ENCODE measurements at places on chromosomes 3 and 15.

GRCh38 chr15:83561661-83562060, 92.3 kb upstream of the ADAMTSL3 start:
- DNase-seq, result no peak
- H3K4me1 ChIP-seq, result no peaks in the 10 kb centered on the region
- no peaks in the 10 kb centered on the region for H3K36me3 ChIP-seq
- H3K27me3 ChIP-seq, result no peaks in the 10 kb centered on the region
- H3K4me3 ChIP-seq, result no peak overlapping the region

DNA sequence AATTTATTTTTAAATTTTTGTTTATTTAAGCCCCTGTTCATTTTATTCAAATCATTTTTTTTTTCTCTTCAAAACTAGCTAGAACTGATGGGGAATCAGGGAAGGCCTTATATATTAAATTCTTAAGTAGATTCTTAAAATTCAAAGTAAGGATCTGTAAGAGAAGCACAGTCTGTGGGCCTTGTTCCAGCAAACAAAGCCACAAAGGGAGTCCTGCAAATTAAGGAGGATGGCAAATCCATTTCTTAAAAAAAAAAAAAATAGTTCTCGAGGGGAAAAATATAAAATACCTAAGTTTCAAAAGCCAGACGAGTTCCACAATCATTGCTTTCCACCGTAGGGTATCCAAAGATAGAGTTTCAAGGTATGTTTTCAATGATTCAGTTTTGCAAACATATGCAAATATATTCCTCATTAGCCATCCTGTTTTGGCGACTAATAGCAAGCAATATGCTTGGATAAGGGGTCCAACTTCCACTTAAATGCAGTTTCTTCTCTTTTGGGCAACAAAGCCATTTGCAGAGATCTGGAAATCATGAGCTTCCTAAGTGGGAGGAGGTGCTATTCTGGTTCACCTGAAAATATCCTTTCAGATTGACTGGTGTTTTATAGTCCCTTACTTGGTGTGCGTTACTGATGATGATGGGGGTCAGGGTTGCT, 46.8 kb downstream of the CDIN1 start:
- no peaks in the 10 kb centered on the region for H3K27me3 ChIP-seq
- H3K4me3 ChIP-seq, result no peak overlapping the region
- H3K27ac ChIP-seq, result no peak overlapping the region
- no peak for DNase-seq
- H3K36me3 ChIP-seq, result no peaks in the 10 kb centered on the region
- H3K4me1 ChIP-seq, result no peaks in the 10 kb centered on the region

GRCh38 chr3:128128251-128128650, 4.6 kb upstream of the RUVBL1 start:
- no peak overlapping the region for H3K27ac ChIP-seq
- H3K4me3 ChIP-seq, result no peak overlapping the region

DNA sequence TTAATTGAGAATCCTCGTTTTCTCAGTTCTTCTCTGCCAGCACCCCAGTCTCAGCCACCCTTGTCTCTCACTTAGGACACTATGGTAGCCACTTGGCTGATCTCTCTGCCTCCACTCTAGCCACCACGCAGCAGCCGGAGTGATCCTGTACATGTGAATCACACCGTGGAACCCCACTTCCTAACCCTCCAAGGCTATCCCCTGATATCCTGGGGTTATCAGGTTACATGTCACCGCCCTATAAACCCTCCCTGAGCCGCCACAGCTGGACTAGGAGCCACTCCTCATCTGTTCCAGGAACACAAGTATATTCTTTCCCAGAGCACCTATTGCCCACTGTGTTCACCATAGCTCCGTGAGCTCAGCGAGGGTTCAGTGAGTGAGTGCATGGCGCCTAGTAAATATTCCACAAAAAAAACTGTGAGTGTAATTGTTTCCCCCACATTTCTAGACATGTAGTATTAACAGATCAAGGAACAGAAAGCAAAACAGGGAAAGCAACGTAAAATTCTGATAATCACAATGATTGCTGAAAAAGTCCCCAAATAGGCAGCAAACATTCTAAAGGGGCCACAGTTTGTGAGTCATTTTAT, 661 bp upstream of the PARP14 start:
- peaks cover 38% of the 10 kb centered on the region for H3K4me1 ChIP-seq
- peaks cover 5% of the 10 kb centered on the region for H3K36me3 ChIP-seq
- no peak for DNase-seq
- H3K27me3 ChIP-seq, result peaks cover 15% of the 10 kb centered on the region
- H3K27ac ChIP-seq, result peak overlapping the region; percentile 81
- H3K4me3 ChIP-seq, result peak overlapping the region; percentile 91

- H3K4me3 ChIP-seq, result no peak overlapping the region
- peaks cover 13% of the 10 kb centered on the region for H3K27me3 ChIP-seq
- H3K27ac ChIP-seq, result no peak overlapping the region
- DNase-seq, result no peak
- peaks cover 7% of the 10 kb centered on the region for H3K36me3 ChIP-seq
These were observed 150.7 kb downstream of the FNDC3B start for GRCh38 chr3:172189987-172190603.

- H3K4me3 ChIP-seq, result no peak overlapping the region
- H3K27ac ChIP-seq, result no peak overlapping the region
- no peak for DNase-seq
- no peaks in the 10 kb centered on the region for H3K36me3 ChIP-seq
These were observed 148.5 kb upstream of the NAALADL2 start for GRCh38 chr3:174710612-174711011.

DNA sequence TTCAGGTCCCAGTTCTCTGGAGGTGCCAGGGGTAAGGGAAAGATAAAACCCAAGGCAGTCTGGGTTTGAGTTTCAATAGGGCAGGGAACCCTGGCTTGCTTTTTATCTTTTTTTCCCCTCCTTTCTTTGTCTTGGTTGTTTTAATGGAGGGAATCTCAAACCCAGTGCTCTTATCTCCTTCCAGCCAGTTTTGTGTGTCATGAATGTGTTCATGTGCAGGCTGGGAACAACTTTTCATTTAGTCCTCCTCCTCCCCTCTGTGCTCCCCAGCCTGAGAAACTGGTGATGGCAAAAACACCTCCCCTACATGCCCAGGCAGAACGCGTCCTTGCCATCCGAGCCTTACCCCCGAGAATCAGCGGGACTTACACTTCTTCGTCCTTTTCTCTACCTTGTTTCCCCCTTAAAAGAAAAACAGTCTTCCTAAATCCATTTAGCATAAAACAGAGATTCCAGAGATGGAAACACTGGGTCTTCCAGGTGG, 10.9 kb downstream of the SEMA3G start:
- peaks cover 41% of the 10 kb centered on the region for H3K36me3 ChIP-seq
- H3K4me1 ChIP-seq, result peaks cover 67% of the 10 kb centered on the region
- DNase-seq, result no peak
- peak overlapping the region; percentile 91 for H3K27ac ChIP-seq

- no peak for DNase-seq
- H3K36me3 ChIP-seq, result no peaks in the 10 kb centered on the region
- H3K27ac ChIP-seq, result no peak overlapping the region
- no peaks in the 10 kb centered on the region for H3K27me3 ChIP-seq
These were observed 929.5 kb upstream of the ALCAM start for GRCh38 chr3:104437131-104437750.

- H3K27me3 ChIP-seq, result peaks cover 4% of the 10 kb centered on the region
- no peak for DNase-seq
- peak overlapping the region; percentile 72 for H3K27ac ChIP-seq
- peaks cover 8% of the 10 kb centered on the region for H3K36me3 ChIP-seq
These were observed 806 bp downstream of the GOLM2 start for GRCh38 chr15:44289259-44289790.

- peaks cover 7% of the 10 kb centered on the region for H3K27me3 ChIP-seq
- peak; percentile 35 for DNase-seq
- no peak within 1 kb of the TSS for H3K27ac ChIP-seq
- H3K4me1 ChIP-seq, result no peaks in the 10 kb centered on the region
These were observed at the start of gene CCR1 for GRCh38 chr3:46208167-46208704. Gene CCR1, minus strand, starts transcription at chr3:46208313. Its CDS starts 4,000 bp downstream, at chr3:46204313.

DNA sequence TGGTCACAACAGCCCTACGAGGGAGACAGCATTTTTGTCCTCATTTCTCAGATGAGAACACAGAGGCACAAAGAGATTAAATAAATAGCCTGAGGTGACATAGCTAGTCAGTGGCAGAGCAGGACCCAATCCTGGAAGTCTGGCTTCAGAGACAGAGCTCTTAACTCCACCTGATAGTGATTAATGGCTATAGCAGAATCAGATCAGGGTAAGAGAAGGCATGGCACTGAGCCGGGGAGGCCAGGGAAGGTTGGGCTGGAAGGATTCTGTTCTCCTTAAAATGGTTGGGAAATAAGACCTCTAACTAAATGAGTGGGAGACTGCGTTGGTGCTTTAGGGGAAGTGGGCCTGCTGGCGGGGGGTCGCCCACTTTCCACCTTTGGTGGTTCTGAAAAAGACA, 104.5 kb downstream of the VGLL4 start:
- no peak for DNase-seq
- peaks cover 5% of the 10 kb centered on the region for H3K4me1 ChIP-seq
- H3K27me3 ChIP-seq, result peaks cover 3% of the 10 kb centered on the region
- H3K4me3 ChIP-seq, result no peak overlapping the region
- no peak overlapping the region for H3K27ac ChIP-seq
- no peaks in the 10 kb centered on the region for H3K36me3 ChIP-seq

DNA sequence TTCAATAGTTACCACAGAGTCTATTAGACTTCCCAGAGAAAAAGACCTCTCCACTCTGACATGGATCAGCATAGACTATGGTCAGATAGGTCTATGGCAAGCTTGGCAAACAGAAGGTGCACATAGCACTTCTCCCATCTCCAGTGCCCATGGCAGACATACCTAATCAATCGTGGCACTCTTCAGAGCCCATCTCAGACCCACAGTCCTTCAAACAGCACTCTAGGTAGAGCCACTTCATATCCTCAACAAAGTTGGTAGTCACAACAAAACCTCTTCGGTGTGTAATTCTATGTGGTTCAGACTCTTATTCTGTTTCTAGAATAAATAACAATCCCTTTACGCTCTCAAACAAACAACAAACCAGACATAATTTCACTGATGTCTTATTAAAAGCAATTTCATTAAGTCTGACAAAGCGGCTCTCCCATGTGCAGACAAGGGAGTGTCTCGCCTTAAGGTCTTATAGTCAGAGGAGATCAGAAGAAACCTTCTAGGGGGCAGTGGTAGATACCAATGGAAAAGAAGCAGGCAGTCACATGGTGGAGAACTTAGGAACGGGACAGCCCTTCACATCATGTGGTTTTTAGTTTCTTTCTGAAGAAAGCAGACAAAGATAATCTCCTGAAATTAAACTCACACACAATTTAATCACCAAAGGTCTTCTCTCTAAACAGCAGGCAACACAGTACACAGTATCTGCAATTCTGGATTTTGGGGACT, 483.4 kb downstream of the FOXP1 start:
- H3K27me3 ChIP-seq, result no peaks in the 10 kb centered on the region
- H3K4me1 ChIP-seq, result peaks cover 8% of the 10 kb centered on the region
- H3K36me3 ChIP-seq, result no peaks in the 10 kb centered on the region
- no peak overlapping the region for H3K27ac ChIP-seq

DNA sequence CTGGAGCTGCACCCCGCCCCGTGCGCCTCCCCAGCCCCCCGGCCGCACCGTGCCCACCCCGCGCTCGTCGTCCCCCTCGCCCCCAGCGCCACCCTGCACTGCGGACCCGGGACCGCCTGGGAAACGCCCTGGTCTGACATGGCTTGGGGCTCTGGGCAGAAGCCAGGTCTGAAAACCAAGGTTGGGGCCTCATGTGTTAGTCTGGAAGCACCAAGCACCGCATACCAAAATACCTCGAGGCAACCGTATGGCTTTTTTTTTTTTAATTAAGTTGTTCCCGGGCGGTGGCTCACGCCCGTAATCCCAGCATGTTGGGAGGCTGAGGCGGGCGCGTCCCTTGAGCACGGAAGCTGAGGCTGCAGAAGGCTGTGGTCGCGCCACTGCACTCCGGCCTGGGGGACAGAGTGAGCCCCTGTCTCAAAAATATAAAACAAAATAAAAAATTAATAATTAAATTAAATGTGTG, 91.5 kb upstream of the CHD2 start:
- peaks cover 4% of the 10 kb centered on the region for H3K36me3 ChIP-seq
- H3K27ac ChIP-seq, result peak overlapping the region; percentile 82
- H3K4me3 ChIP-seq, result peak overlapping the region; percentile 90
- peak; percentile 28 for DNase-seq
- peaks cover 19% of the 10 kb centered on the region for H3K4me1 ChIP-seq

DNA sequence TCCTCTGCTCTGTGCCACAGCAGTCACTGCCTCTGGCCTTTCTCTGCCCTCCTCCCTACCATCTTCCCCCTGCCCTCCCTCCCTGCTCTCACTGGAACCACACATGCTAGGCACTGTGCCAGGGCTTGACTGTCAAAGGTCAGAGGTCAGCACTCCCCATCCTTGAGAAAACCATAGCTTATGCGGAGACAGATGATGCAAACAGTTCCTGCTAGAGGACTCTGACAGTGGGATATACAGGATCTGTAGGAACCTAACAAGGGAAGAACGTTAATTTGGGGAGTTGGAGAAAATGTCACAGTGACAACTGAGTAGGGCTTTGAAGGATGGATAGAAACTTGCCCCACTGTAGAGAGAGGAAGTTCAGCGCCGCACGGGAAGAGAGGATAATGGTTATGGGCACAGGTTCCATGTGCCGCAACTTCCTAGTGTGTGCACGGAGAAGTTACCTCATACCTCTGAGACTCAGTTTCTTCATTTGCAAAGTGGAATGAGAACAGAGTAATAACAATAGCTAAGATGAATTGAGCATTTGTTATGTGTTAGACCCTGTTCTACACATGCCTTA, 29.3 kb upstream of the XYLB start:
- H3K36me3 ChIP-seq, result peaks cover under 1% of the 10 kb centered on the region
- H3K4me1 ChIP-seq, result peaks cover 21% of the 10 kb centered on the region
- peaks cover 5% of the 10 kb centered on the region for H3K27me3 ChIP-seq
- no peak for DNase-seq
- H3K4me3 ChIP-seq, result no peak overlapping the region

- peak overlapping the region; percentile 85 for H3K4me3 ChIP-seq
- no peak for DNase-seq
- H3K4me1 ChIP-seq, result peaks cover 39% of the 10 kb centered on the region
- peaks cover 5% of the 10 kb centered on the region for H3K36me3 ChIP-seq
- peaks cover 23% of the 10 kb centered on the region for H3K27me3 ChIP-seq
These were observed 722 bp upstream of the CCDC50 start for GRCh38 chr3:191328383-191328961.

DNA sequence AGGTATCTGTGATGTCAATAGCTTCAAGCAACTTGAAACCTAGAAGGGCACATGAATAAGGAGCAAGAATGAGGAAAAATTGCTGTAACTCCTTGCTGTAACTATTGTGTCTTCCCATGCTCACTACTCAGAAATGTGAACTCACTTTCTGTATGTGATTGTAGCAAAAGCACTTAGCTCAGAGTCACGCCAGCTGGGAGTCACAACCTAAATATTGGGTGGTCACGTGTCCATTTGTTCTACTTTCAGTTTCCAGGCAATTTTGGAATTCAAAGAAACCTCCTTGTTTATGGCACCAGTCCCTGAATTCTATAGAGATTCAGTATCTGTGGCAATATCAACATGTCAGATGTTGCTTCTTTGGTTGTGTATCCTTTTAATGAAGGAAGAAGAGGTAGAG, 241.6 kb upstream of the AZI2 start:
- no peaks in the 10 kb centered on the region for H3K27me3 ChIP-seq
- no peaks in the 10 kb centered on the region for H3K36me3 ChIP-seq
- no peak for DNase-seq
- H3K4me3 ChIP-seq, result no peak overlapping the region
- H3K27ac ChIP-seq, result no peak overlapping the region

GRCh38 chr3:173025941-173026340, 115.1 kb downstream of the SPATA16 start:
- DNase-seq, result no peak
- H3K27me3 ChIP-seq, result no peaks in the 10 kb centered on the region
- no peak overlapping the region for H3K27ac ChIP-seq
- H3K4me1 ChIP-seq, result no peaks in the 10 kb centered on the region
- H3K4me3 ChIP-seq, result no peak overlapping the region

GRCh38 chr3:23406601-23407000, 203.5 kb downstream of the UBE2E2 start:
- H3K27me3 ChIP-seq, result peaks cover 5% of the 10 kb centered on the region
- no peak overlapping the region for H3K27ac ChIP-seq
- DNase-seq, result no peak
